Mesothelial cell of epicardium (in vitro differentiated cells): ENCODE measurements at places on chromosomes 5 and 9. TPM values are rescaled to one million over a fixed set of nuclear protein-coding genes. Genes with fewer than 3 reads are reported as not detected.

The OR1Q1 gene
- not detected in 3 replicates for total RNA-seq

The HRCT1 gene
- 0.72 to 1.2 TPM (median 1.0 TPM) in 3 replicates for total RNA-seq

The KCNN2 gene
- total RNA-seq: 17.1 to 19.6 TPM (median 19.1 TPM) in 3 replicates

GRCh38 chr9:129624168-129624759 is 1.7 kb upstream of the NTMT1 start:
- H3K27me3 ChIP-seq: no peaks in the 10 kb centered on the region
- H3K4me1 ChIP-seq: peaks cover 36% of the 10 kb centered on the region
- no peak for DNase-seq
- peak overlapping the region; percentile 47 for H3K27ac ChIP-seq
- H3K36me3 ChIP-seq: no peaks in the 10 kb centered on the region

DNA sequence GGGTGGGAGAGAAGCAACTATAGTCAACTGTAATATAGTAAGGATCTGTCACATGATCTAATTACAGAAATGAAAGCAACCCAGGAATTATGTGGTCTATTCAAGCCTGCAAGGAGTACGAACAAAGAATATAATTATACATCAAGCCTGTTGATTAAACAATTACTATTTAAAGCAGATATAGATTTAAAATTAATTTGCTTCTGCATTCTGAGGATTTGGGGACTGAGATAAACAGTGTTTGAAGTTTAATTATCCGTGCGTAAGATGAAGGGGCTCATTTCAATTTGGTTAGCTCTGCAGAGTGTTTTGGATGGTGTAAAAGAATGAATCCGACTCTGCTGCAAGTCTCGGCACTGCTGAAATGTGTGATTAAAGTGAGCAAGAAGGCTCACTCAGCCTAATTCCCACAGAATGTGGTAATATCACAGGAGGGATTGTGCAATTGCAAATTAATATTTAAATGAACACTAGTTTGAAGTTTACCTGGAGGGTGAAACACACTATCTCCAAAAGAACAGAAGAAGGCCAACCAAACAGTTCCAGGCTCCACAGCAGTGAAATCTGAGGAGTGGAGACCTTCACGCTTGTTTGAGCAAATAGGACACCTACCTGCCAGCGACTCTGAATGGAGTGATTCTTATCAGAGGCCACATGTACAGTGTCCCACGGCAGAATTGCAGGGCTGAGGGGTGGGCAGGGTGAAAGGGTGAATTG is 420.6 kb upstream of the SLC30A5 start:
- H3K27ac ChIP-seq: peak overlapping the region; percentile 64
- no peaks in the 10 kb centered on the region for H3K36me3 ChIP-seq
- peaks cover 30% of the 10 kb centered on the region for H3K4me1 ChIP-seq
- H3K4me3 ChIP-seq: no peak overlapping the region
- no peaks in the 10 kb centered on the region for H3K27me3 ChIP-seq
- no peak for DNase-seq

- no peak for DNase-seq
- no peak overlapping the region for H3K4me3 ChIP-seq
- no peaks in the 10 kb centered on the region for H3K4me1 ChIP-seq
- H3K36me3 ChIP-seq: no peaks in the 10 kb centered on the region
- no peaks in the 10 kb centered on the region for H3K27me3 ChIP-seq
These were observed 143.3 kb downstream of the FGF10 start for GRCh38 chr5:44245935-44246334.
